ENCODE measurements at places on chromosomes 5 and 9. TPM values are rescaled to one million over a fixed set of nuclear protein-coding genes. Genes with fewer than 3 reads are reported as not detected.

Gene CDH6
- total RNA-seq, result 0.30 TPM

Gene SHC3
- total RNA-seq, result 3.9 TPM

Gene NCS1
- total RNA-seq, result 32.4 TPM

Gene CCNI2
- not detected for total RNA-seq

Gene ORM2
- not detected for total RNA-seq

Gene DTWD2
- total RNA-seq, result 2.0 TPM

Gene PCDHB4
- not detected for total RNA-seq

Gene NR2F1
- total RNA-seq, result 95.8 TPM

Gene CCDC107
- total RNA-seq, result 15.0 TPM

Gene PKD2L2
- not detected for total RNA-seq

Gene RPL12
- 2,996 TPM for total RNA-seq

Gene ADAMTS2
- total RNA-seq, result 28.1 TPM

Gene MCC
- 8.2 TPM for total RNA-seq

Gene LCP2
- not detected for total RNA-seq

Gene CCDC192
- total RNA-seq, result not detected

Gene SLIT3
- 0.34 TPM for total RNA-seq

Gene FIBCD1
- total RNA-seq, result 7.9 TPM

Gene GRXCR2
- total RNA-seq, result not detected

Gene SPATA31E1
- not detected for total RNA-seq

Gene KLHL3
- total RNA-seq, result 1.0 TPM

Gene INSL6
- not detected for total RNA-seq

Gene SH3PXD2B
- 24.1 TPM for total RNA-seq

Gene SLC28A3
- 0.17 TPM for total RNA-seq

Gene ACTBL2
- total RNA-seq, result 0.15 TPM

Gene TRMO
- total RNA-seq, result 8.1 TPM

Gene UBAP2
- 17.2 TPM for total RNA-seq

Gene LCN12
- total RNA-seq, result not detected

Gene FBN2
- 52.6 TPM for total RNA-seq

Gene SH3TC2
- total RNA-seq, result 1.0 TPM

Gene WDR38
- not detected for total RNA-seq

Gene ALDOB
- total RNA-seq, result not detected

Gene STC2
- 86.2 TPM for total RNA-seq

Gene LCN1
- total RNA-seq, result not detected

Gene PDGFRB
- 84.2 TPM for total RNA-seq

Gene PCDH12
- under 0.01 TPM for total RNA-seq

Gene C7
- 3.0 TPM for total RNA-seq

Gene RHOBTB3
- 91.3 TPM for total RNA-seq

Gene PCDHGC3
- 39.3 TPM for total RNA-seq

Gene PTGES
- 4.0 TPM for total RNA-seq

Gene PAXX
- 32.9 TPM for total RNA-seq

Gene SMARCA2
- total RNA-seq, result 29.9 TPM

Gene ANKRD34B
- not detected for total RNA-seq

Gene ZNF454
- total RNA-seq, result 0.84 TPM

Gene SV2C
- total RNA-seq, result not detected

Gene C6
- not detected for total RNA-seq

Gene ARSI
- total RNA-seq, result 11.8 TPM

Gene LCN15
- not detected for total RNA-seq

Gene SMIM33
- total RNA-seq, result not detected

Gene MELK
- total RNA-seq, result 45.6 TPM

Gene PALM2AKAP2
- 0.67 TPM for total RNA-seq

Gene MLLT3
- 10.0 TPM for total RNA-seq
